ENCODE measurements at places on chromosomes 4 and X. TPM values are rescaled to one million over a fixed set of nuclear protein-coding genes. Genes with fewer than 3 reads are reported as not detected.

DNA sequence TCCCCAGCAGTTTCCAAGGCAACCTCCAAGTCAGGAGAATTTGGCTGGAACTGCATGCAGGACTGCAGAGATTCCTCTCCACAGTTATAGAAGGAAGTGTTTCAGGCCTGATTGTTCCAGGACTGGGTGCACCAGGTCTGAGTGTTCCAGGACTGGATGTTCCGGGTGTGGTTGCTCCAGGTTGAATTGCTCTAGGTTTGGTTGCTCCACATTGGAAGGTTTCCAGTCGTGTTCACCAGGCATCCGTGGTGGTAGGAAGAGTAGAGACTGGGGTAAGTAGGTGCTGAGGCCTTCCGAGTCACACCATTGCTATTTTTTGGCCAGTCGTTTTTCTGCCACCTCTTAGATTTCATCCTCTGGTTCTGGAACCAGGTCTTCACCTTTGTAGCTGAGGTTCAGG is 105.4 kb downstream of the MSN start:
- H3K27ac ChIP-seq: no peak overlapping the region
- no peaks in the 10 kb centered on the region for H3K4me1 ChIP-seq
- H3K36me3 ChIP-seq: no peaks in the 10 kb centered on the region
- no peaks in the 10 kb centered on the region for H3K27me3 ChIP-seq

GRCh38 chr4:158020176-158020575 is 152.6 kb downstream of the GASK1B start:
- H3K36me3 ChIP-seq: no peaks in the 10 kb centered on the region
- H3K27ac ChIP-seq: no peak overlapping the region
- H3K4me1 ChIP-seq: no peaks in the 10 kb centered on the region
- no peak for DNase-seq
- H3K4me3 ChIP-seq: no peak overlapping the region
- no peaks in the 10 kb centered on the region for H3K27me3 ChIP-seq

- DNase-seq: no peak
- no peaks in the 10 kb centered on the region for H3K4me1 ChIP-seq
- no peaks in the 10 kb centered on the region for H3K27me3 ChIP-seq
- no peak overlapping the region for H3K4me3 ChIP-seq
- H3K27ac ChIP-seq: no peak overlapping the region
Observed at GRCh38 chr4:21571100-21571499, 377.5 kb downstream of the KCNIP4 start.

DNA sequence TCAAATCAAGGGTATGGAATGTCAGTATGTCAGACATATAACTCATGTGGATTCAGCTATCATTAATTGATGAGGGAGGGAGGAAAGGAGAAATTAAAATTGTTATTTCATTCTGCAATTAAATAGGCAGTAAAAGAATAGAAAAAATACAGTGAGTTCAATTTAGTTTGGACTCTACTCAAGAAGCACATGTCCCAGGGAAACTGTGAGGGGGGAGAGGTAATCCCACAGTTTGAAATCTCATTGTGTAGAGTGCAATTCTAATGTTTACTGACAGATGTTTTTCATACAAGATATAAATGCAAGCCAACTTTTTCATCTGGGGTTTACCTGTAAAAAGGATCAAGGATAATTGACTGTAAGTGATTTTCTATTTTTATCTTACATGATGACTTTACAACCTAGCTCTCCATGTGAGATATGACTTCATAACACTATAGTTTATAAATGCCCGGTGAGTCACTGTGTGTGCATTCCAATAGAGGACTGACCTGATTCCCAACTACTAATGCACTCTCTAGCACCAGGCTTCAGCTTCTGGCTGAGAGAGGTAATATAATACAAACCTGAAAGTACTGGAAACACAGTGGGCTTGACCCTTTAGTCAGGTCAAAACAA is 35.2 kb upstream of the SCD5 start:
- H3K27me3 ChIP-seq: no peaks in the 10 kb centered on the region
- DNase-seq: no peak
- H3K4me3 ChIP-seq: no peak overlapping the region
- H3K36me3 ChIP-seq: peaks cover 39% of the 10 kb centered on the region
- no peak overlapping the region for H3K27ac ChIP-seq

GRCh38 chr4:7818399-7818911 is 121.2 kb downstream of the AFAP1 start:
- H3K4me3 ChIP-seq: no peak overlapping the region
- peaks cover 10% of the 10 kb centered on the region for H3K36me3 ChIP-seq
- H3K27ac ChIP-seq: no peak overlapping the region
- no peaks in the 10 kb centered on the region for H3K4me1 ChIP-seq
- no peak for DNase-seq

- H3K36me3 ChIP-seq: no peaks in the 10 kb centered on the region
- H3K27ac ChIP-seq: no peak overlapping the region
- no peak overlapping the region for H3K4me3 ChIP-seq
- no peak for DNase-seq
- H3K27me3 ChIP-seq: no peaks in the 10 kb centered on the region
- H3K4me1 ChIP-seq: no peaks in the 10 kb centered on the region
Observed at GRCh38 chr4:134089885-134090284, 111.7 kb downstream of the PABPC4L start.

DOK7 gene
- total RNA-seq: not detected

DNA sequence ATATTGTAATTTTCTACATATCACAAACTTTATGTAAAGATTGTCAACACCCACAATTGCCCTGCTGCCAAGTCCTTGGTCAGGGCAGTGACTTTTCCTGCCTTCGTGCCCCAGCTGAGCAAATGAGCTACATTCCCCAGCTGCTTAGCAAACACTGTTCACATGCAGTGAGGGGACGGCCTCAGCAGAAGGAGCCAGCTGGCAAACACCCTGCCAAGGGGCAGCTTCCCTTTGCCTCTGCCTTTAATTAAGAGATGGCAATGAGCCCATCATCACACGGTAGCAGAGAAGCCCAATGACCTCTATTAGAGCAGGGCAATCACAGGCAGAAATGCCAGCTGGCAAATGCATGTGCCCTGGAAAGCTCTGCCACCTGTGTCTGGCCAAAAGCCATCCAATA is 253.4 kb downstream of the EPHA5 start:
- H3K27me3 ChIP-seq: no peaks in the 10 kb centered on the region
- H3K27ac ChIP-seq: no peak overlapping the region
- H3K4me1 ChIP-seq: no peaks in the 10 kb centered on the region
- no peaks in the 10 kb centered on the region for H3K36me3 ChIP-seq
- DNase-seq: no peak

DNA sequence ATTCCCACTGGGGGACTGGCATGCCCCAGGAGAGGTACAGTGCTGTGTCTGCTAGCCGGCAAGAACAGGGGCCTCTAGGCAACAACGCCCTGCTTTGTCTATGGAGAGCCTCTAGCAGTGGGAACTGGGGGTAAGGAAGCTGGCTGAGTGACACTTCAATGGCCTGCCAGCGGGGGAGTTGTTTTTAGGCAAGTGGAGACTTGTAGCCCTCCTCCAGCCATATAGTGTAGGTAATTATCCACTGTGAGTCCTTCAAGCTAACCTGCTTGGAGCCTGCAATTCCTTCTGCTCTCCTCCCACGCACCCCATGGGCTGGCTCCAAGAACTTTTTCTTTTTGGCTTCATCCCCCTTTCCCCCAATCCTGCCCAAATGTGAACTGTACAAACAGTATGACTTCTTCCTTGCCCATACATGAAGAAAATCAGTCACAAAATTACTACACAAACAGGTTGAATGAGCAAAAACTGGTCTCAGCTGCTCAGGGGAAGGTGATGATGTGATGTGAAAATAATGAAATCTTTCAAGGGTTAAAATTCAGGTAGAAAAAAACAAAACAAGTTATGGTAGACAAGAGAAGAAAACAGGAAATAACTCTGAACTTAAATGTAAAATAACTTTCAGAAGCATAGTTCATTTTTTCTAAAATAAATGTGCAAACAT is 33.1 kb downstream of the LEF1 start:
- H3K4me3 ChIP-seq: peak overlapping the region; percentile 82
- peak overlapping the region; percentile 77 for H3K27ac ChIP-seq
- no peak for DNase-seq
- H3K27me3 ChIP-seq: no peaks in the 10 kb centered on the region

Measured in CD4-positive, CD25-positive, alpha-beta regulatory T cell (primary cell).